SHP77 treated with DMSO at 0.1 percent for 48 hours (cell line): ENCODE measurements at places on chromosomes 1 and 21.

- DNase-seq, result no peak
Observed at GRCh38 chr21:26159869-26160268, 10.7 kb downstream of the APP start.

- no peak for DNase-seq
Observed at GRCh38 chr1:100178091-100178490, at the start of gene LRRC39. Gene LRRC39 (minus strand): TSS chr1:100178256. CDS start chr1:100168516, 9,740 bp downstream.

DNA sequence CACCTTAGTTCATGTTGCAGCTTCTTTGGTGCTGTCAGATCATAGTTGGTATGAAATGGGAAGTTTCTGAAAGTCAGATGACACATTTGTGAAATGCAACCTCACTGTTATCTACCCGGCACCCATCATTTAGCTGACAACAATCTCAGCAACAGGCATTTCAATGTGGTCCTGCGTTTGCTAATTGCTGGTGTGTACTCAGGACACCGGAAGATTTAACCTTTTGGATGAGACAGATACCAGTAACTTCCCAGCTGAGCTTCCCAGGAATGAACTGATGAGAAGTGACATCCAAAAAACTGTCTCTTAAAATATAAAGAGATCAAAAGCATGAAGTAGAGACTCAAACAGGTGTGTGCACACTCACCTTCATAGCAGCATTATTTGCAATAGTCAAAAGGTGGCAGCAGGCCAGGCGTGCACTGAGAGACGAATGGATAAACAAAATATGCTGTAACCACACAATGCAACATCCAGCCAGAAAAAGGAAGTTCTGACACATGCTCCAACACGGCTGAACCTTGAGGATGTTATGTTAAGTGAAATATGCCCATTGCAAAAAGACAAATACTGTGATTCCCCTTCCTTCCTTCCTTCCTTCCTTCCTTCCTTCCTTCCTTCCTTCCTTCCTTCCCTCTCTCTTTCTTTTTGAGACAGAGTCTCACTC lies 7.9 kb upstream of the CLDN14 start:
- no peak for DNase-seq

DNA sequence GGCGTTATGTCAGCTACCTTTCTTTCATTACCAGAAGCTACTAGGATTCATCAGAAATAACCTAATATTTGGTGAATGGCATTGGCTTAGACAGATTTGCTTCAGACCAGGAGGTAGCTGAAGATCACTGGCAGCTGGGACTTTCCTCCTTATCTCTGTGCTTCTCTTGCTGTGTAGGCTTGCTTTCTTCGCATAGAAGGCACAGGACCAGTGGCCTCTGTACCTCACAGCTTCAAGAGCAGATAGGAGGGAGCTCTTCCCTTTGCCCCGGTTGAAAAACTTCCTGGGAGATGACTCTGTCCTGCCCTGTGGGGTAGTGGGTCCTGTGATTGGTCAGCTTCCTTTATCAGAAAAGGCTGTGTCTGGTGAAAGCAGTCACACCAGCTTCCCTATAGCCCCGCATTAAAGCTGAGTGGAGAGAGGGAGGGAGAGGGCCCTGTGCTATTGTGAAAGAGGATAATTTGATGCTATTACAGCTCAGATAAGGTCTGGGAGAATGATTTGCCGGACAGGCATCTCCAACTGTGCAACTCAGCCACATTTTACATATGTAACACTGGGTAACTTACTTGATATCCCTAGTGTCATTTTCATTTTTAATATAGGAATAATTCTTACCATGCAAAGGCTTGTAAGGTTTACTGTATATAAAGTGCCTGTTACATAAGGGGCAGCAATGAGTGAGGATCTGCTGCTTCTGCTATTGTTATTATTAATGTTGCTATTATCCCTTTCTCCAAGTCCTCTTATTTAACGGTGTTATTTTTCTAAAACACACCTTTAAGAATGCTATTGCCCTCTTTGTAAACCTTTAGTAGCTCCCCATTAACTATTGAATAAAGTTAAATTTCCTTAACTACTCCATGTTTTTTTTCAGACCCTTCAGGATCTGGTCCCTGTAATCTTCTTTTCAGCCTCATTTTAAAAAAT lies 31.6 kb downstream of the OSBPL9 start:
- no peak for DNase-seq

DNA sequence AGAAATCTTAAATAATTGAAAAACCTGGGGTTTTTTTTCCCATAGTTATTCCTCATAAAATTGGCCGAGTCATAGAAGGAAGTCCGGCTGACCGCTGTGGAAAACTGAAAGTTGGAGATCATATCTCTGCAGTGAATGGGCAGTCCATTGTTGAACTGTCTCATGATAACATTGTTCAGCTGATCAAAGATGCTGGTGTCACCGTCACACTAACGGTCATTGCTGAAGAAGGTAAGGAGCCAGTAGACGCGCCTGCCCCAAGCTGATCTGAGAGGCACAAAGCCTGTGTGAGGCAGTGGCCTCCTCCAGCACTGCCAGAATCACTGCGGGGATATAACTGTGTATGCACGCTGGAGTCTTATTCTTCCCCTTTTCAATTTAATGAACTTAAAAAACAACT lies 100.3 kb downstream of the PHTF1 start:
- no peak for DNase-seq

DNA sequence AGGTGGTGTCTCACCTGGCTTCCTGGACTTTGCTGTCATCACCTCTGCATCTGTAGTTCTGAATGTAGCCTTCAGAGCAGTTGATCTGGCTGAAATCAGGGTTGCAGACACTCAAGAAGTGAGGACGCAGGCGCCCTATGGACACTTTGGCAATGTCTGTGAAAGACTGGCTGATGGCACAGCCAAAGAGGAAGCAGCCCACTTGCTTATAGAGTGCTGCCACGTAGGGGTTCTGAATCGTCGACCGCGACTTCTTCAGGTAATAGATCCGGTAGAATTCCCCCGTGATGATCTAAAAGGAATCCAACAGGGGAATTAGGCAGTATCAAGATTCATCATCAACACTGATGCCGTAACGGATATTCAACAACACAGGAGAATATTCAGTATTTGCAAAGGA lies 55.1 kb downstream of the PLPP3 start:
- DNase-seq, result no peak

DNA sequence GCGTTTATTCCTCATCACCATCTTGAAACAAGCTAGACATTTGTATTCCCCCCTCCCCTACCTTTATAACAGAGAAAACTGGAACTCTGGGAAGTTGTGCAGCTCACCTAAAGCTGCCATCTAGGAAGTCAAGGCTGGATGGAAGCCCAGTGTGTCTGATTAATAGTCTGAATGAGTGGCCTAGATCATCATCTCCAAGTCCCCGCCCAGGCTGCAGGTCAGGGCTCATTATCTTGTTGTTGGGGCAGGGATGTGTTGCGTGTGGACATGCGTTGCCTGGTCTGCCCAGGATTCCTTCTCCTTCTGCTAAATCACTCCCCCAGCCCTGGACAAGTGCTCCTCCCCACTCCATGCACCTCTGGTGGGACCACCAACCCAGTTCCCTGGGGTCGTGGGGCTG lies 14.7 kb upstream of the KAZN start:
- no peak for DNase-seq

GRCh38 chr1:15578921-15579682 lies 5.7 kb downstream of the AGMAT start:
- DNase-seq, result no peak

- no peak for DNase-seq
Observed at GRCh38 chr1:241934201-241934848, 23.2 kb upstream of the BECN2 start.

GRCh38 chr1:12506281-12507280 lies 111.4 kb downstream of the DHRS3 start:
- DNase-seq, result no peak

DNA sequence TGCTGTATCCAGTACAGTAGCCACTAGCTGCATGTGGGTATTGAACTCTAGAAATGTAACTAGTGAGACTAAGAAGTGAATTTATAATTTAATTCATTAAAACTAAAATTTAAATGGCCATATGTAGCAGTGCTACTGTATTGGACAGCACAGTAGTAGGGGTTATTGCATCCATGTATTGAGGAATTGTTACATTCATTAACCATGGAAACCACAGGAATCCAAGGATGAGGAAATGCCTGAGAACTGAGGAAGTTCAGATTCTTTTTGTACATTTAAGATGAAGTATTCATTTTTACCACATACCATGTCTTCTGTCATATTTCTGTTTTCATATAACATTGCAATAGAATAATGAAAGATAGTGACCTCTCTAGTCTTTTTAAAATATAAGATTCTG lies 2.6 kb downstream of the MTF2 start:
- DNase-seq, result no peak

DNA sequence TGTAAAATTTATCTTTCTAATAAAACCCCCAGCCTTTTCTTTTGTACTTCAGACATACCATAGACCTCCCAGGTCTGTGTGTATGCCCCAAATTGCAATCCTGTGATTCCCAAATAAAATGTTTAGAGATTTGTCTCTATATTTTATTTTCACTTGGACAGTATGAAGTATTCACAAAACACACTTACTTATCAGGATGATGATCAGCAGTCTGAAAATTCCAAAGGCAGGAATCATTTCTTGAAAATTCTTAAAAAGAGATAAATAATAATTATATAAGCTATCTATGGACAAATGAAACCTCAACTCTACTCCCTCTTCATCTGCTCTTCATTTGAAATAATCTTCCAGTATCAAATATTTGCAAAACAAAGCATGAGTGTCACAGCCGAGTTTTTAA lies 11.6 kb upstream of the GJA9 start:
- DNase-seq, result no peak

DNA sequence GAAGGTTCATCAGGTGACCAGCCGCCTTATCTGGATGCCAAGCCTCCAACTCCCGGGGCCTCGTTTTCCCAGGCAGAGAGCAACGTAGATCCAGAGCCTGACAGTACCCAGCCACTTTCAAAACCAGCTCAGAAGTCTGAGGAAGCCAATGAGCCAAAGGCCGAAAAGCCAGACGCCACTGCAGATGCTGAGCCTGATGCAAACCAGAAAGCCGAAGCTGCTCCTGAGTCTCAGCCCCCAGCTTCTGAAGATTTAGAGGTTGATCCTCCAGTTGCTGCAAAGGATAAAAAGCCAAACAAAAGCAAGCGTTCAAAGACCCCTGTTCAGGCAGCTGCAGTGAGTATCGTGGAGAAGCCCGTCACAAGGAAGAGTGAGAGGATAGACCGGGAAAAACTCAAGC lies 44.5 kb downstream of the ZBTB17 start:
- DNase-seq, result no peak

DNA sequence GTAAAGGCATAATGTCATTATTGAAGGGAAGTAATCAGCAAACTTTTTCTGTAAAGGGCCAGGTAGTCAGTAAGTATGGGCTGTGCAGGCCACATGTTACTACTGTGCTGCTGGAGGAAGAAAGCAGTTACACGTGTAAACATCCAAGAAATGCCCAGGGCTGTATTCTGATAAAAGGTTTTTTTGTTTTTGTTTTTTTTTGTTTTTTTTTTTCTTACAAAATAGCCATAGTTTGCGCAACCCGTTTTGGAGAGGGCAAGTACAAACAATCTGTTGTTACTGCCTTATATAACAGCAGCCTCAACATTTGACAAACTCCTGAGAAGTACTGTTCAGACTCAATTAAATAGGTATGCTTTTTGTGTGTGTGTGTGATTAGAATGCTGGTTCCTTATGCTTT lies 26.7 kb upstream of the MTMR11 start:
- no peak for DNase-seq

DNA sequence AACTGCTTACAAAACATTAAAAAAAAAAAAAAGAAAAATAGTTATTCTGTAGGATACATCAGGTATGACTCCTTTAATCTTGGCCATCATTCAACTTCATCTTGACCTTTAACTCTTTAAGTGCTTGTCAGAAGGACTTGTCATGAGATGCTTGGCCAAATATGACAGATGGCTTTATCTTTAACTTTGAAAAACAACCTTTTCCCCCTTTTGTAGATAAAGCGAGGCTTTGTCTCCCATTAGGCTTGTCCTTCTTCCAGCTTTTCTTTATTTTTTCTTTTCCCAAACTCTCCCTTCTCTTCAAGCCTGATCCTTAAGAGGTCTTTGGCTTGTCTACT lies 2.3 kb downstream of the SRSF10 start:
- DNase-seq, result no peak

GRCh38 chr1:192592517-192592916 lies 16.9 kb downstream of the RGS1 start:
- DNase-seq, result no peak

DNA sequence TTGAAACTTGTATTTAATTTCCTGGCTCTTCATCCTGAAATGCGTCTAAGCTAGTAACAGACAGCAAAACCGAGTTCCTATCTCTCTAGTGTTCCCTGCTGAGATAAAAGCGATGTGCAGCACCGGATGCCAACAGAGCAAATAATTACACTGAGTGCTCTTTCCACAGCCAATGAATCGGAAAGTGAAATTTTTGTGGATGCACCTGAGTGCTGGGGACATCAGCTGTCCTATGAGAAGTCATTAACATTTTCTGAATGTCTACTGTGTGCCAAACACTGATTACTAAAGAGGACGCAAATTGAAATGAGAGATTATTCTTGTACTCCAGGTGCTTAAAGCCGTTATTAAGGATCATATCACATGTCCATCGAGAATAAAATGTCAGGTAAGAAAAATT lies 278.0 kb downstream of the RGS7 start:
- peak; percentile 19 for DNase-seq

DNA sequence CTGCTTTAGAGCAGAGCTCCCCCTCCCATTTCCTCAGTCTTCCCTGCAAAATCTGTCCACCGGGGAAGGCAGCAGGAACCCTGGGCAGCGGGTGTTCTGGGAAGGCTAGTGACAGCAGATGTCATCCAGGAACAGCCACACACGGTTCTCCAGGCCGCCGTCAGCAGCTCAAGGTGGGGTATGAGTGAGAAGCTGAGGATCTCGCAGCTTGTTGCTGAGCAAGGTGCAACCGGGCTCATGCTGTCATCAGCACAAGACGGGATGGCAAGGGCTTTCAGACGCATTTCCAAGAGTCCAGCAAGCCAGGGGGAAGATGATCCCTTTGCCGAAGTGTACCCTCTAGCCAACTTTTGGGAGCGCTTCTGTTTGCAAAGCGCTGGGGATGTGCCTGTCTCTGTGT lies 23.0 kb upstream of the SPSB1 start:
- no peak for DNase-seq

- DNase-seq, result no peak
Observed at GRCh38 chr1:154178911-154179811, 12.7 kb downstream of the TPM3 start.

- no peak for DNase-seq
Observed at GRCh38 chr1:163072658-163073057, 3.5 kb downstream of the RGS4 start.

DNA sequence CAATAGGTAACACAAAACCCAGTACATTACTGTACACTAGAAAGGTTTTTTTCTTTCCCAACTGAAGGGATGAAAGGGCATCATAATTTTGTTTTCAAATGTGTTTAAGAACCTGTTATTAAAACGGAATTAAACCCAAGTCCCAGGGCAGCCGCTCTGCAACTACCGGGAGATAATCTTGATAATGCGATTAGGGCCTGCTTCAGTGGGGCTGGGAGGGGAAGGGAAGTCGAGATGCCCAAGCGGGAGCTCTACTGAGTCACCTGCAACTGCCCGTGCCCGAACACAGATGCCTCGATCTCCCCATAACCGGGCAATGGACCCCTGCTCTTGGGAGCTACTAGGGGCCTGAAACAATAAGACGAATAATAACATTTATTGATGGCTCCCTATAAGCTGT lies 61.4 kb downstream of the KAZN start:
- no peak for DNase-seq

- no peak for DNase-seq
Observed at GRCh38 chr1:192986110-192986747, 72.9 kb downstream of the UCHL5 start.
